ENCODE measurements at places on chromosomes 4 and X.

- no peak for DNase-seq
Observed at GRCh38 chr4:23853986-23854660, 35.7 kb downstream of the PPARGC1A start.

DNA sequence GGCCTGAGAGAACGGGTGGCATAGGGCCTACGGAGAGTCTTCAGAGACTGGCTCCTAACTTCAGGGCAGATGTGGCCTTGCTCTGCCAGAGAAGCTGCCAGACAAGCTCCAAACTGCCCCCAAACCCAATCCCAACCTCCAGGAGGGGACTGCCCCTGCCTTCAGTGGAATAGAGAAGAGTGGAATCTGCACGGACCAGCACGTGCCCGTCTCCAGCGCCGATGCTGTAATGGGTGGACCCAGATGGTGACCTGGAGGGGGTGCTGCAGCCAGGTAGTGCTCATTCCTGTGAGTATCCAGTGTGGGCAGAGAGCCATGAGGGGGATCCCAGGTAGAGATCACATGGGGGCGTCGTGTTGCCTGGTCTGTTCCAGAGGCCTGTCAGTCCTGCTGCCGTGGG, 73.2 kb upstream of the NKX1-1 start:
- no peak for DNase-seq

DNA sequence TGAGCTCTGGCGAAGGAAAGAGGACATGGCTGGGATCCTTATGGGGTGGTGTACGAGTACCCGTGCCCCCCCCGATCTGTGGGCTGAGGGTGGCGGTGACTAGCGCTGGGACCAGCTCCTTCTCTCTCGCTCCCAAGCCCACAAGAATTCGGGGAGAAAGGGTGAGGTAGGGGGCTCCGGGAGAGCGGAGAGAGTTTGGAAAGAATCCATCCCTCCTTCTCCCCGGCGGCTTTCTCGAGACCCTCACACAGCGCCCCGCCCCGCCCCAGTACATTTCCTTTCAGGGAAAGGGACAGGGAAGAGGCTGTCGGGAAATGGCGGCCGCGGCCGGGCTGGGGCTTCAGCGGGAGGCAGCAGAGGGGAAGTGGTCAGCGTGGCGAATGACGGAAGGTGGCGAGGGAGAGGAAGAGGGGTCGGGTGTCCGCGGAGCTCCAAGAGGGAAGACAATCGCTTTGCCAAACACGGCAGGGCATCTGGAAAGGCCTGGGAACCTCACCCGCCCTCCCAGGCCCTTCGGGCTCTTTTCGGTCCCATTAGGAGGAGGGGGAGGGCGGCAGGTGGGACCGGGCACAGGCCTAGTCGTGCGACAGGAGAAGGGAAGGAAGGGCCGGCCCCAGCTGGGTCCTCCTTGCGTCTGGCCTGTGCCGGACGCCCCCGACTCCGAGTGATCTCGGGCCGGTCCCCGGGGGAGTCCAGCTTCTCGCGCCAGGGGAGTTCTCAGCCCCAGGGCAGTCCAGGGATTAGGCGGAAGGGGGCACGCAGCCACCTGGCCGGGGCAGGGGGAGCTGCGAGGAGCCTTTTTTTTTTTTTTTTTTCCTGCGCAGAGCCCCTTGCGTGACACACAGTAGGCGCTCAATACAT, 10.2 kb downstream of the HNRNPH2 start:
- peak; percentile 61 for DNase-seq

- DNase-seq, result no peak
Observed at GRCh38 chrX:39513836-39514235, 583.9 kb downstream of the BCOR start.

- no peak for DNase-seq
Observed at GRCh38 chr4:37421614-37422013, 177.1 kb downstream of the NWD2 start.

DNA sequence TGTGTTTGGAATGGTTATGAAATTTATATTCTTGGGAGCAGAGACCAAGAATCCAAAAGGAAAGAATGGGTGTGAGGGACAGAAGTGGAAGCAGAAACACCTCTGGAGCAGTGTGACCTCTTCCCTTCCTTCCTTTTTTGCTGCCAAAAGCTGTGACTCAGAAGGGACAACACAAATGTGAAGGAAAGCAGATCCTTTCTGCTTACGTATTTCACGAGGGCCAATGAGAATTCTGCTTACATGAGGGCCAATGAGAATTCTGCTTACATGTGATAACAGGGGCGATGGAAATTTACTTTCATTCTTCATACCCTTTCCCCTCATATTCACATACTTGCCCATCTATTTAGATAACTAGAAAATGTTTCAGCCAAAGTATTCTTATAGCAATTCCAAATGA, 404.6 kb downstream of the PRDM5 start:
- DNase-seq, result no peak

DNA sequence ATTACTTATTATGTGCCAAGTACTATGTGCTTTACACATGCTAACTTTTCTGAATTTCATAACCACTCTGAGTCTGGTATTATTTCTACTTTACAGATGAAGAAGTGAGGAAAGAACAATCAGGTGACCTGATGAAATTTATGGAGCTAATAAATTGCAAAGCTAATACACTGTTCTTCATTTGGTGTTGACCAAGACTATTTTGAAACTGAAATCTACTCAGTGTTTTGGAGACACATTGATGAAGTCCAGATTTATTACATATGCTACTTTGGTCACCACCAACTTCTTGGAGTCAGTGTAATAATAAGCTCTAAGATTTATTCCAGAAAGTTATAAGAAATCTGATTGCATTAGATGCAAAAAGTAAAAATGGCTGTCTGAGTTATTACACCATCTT, 637.9 kb downstream of the FAT4 start:
- no peak for DNase-seq

- DNase-seq, result no peak
Observed at GRCh38 chr4:80361329-80361900, 25.9 kb downstream of the CFAP299 start.

DNA sequence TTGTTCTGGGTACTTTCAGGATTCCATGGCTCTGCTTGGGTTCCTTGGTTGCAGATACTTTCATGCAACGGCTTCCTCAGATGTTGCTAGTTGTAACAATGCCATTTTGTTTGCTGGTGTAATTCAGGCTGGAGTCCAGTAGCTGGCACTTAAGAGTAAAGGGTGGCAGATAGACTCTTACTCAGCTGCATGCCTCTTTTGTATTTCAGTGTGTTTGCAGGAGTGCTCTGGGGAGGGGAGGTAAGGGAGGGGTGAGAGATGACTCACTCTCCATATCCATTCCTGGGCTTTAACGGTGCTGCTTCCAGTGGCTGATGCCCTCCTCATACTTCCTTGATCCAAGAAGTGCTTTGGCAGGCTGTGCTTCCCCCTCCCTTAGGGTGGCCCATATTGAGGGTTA, 155.2 kb downstream of the ZNF330 start:
- DNase-seq, result no peak

DNA sequence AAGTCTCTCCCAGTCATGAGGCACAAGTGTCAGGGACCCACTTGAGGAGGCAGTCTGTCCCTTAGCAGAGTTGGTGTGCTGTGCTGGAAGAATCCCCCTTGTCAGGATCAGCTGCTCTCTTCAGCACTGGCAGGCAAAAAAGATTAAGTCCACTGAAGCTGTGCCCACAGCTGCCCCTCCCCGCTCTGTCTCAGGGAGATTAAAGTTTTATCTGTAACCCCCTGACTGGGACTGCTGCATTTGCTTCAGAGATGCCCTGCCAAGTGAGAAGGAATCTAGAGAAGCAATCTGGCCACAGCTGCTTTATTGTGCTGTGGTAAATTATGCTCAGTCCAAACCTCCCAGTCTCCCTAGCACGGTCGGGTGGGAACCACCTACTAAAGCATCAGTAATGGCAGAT, 37.4 kb upstream of the HEPH start:
- no peak for DNase-seq

GRCh38 chrX:95885074-95885473, 799.6 kb upstream of the DIAPH2 start:
- no peak for DNase-seq

DNA sequence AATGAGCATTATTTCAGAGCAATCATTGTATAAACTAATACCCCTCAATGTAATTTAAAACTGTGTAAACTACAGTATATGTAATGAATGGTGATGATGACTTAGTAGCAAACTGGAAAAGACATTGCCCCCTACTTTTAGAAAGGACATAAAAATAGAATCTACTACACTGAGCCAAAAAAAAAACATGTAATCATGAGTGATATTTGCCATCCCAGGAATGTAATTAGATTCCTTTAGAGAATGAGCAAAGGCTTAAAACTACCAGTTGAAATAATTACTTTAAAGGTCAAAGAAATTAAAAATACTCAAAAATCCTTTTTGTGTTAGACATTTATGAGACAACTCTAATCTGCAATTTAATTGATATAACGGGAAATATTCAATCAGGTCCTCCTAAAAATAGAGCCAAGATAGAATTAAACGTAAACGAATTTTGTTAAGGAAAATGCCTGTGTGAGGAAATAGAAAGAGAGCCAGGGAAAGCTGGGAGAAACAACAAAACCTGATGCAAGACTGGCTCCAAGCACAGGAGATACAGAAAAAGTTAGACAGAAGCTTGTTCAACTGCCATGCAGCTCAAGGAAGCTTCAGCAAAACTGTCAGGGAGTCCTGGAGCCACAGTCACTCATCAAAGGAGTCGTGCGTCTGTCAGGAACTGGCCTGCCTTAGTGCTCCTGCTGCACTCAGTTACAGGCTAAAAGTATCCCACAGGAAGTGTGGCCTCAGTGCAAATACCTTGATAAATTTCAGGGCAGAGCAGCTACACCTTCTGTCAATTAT, 655.7 kb upstream of the INTU start:
- DNase-seq, result no peak

GRCh38 chr4:1771555-1772305, 21.4 kb upstream of the FGFR3 start:
- DNase-seq, result no peak

GRCh38 chr4:17027495-17027894, 129.1 kb upstream of the LDB2 start:
- DNase-seq, result no peak

DNA sequence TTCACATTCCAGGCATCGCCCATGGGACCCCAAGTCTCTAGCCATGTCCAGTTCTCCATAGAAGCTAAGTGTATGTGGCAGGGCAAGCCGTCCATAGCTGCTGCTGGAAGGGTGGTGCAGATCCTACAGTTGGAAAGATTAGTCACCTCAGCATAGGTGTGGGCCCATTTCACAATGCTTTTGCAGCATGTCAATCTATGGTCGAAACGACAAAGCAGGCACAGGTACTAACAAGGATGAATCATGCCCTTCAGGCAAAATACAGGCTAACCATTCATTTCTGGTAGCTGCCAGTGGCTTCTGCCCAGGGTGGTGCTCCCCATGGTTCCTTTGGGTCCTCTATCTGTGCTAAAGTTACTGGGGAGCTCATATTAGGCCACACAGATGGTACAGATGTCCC, 225.2 kb downstream of the ADGRL3 start:
- no peak for DNase-seq

GRCh38 chr4:151567056-151567455, 158.1 kb downstream of the FHIP1A start:
- DNase-seq, result no peak

DNA sequence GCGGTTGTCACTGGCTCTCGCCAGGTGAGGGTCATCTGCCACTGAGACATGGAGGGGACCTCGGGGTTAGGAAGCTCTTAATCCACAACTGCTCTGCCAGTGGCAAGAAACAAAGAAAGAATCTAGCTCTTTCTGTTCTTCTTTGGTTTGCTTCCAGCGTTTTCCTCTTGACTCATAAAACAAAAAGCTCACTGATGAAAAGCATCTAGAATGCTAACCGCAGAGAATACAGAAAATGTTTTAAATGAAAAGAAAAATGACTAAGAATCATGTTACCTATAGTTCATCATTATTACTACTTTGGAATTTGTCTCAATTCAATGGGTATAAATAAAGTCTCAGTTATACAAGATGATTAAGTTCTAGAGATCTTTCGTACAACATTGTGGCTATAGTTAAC, 274.8 kb upstream of the TENM3 start:
- no peak for DNase-seq

- DNase-seq, result no peak
Observed at GRCh38 chr4:132269303-132269990, 879.6 kb upstream of the PCDH10 start.

GRCh38 chr4:161760008-161760407, 403.8 kb downstream of the FSTL5 start:
- DNase-seq, result no peak

DNA sequence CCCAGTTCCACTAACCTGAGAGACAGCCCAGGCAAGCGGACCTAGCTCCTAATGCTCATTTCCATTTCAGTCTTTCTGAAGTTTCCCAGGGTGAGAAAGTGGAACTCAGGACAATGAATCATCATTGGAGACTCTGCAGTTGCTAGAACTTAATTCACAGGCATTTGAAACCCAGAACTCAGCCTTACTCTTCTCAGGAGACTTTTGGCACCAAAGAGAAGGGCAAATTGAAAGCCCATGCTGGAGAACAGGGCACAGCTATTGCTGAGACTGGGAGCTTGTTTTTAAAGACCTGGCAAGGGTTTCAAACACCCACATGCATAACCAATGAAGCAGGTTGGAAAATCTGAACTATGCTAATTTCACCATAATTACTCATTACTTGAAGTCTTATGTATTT, 36.0 kb downstream of the BST1 start:
- no peak for DNase-seq

DNA sequence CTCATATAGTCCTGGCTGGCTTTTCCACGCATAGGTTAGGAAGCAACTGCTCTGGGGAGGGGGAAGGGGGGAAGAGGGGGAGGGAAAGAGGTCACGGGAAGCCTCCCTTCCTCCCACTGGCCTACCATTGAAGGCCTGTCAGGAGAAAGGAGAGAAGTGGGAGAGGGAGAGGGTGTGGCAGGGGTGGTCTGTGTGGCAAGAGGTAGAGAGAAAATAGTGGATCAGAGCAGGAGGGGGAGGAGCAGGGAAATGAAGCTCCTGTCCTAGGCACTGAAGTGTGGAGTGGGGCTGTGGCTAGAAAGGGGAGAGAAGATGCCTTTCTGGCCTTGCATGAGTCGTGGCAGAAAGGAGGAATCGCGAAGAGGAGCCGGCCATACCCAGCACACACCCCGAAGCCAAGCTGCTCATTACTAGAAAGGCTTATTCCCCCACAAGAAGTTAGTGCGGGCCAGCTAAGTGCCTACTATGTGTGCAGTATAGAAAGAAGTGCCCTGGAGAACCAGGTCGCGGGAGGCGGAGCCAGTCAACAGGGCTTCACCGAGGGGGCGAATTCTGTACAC, 1.1 kb upstream of the TMEM164 start:
- no peak for DNase-seq

- no peak for DNase-seq
Observed at GRCh38 chr4:7198440-7199128, 6.2 kb downstream of the SORCS2 start.

DNA sequence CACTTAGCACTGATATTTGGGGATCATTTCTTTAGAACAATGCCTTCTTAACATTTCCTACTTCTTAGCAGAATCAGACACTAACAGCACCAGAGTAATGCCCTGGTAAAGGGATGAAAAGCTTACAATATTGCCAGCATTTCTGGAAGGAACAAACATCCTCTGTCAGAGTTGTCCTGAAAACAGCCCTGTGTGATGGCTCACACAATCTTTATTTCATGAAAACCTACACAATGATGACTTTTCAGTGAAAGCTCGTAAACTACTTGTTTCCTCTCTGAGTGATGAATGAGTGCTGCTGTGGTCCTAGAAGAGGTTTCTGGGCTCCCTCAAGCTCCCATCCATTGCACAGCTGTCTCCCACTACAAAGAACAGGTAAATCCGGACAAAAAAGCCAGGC, 52.8 kb downstream of the GPC4 start:
- no peak for DNase-seq

- DNase-seq, result peak; percentile 40
Observed at GRCh38 chrX:153539171-153539978, 21.9 kb downstream of the ATP2B3 start.

- DNase-seq, result no peak
Observed at GRCh38 chr4:16034010-16034748, 49.6 kb downstream of the PROM1 start.

Measured in NCI-H1092 (cell line).